ENCODE measurements at places on chromosomes 5 and 9.

DNA sequence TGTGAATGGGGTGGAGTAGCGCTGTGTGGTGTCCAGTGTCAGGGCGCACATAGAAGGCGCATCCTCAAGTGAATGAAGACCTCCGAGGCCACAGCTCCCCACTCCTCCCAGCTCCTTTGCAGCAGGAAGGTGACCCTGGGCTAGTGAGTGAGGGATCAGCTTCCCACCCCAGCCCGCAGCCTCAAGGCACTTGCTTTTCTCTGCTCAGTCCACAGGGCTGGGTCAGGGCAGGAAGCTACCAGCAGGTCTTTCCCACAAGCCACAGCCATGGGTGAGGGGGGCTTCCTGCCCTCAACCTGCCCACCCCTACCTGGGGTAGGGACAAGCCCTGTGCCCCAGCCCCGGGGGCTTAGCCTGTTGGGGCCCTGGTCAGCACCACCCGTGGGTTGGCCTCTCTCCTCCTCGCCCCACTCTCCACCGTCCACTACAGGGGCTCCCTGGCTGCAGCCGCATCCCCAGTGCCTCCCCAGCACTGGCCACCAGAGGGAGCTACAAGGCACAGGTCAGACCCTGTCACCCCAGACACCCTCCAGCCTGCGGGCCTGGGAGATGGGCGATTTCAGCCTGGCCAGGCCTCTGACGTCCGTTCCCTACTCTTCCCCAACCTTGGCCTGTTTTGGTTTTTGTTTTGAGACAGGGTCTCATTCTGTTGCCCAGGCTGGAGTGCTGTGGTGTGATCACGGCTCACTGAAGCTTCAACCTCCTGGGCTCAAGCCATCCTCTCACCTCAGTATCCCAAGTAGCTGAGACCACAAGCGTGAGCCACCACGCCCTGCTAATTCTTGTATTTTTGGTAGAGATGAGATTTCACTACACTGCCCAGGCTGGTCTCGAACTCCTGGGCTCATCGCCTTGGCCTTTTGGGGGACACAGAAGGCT is 1.3 kb upstream of the ABCA2 start:
- DNase-seq: peak; percentile 26

DNA sequence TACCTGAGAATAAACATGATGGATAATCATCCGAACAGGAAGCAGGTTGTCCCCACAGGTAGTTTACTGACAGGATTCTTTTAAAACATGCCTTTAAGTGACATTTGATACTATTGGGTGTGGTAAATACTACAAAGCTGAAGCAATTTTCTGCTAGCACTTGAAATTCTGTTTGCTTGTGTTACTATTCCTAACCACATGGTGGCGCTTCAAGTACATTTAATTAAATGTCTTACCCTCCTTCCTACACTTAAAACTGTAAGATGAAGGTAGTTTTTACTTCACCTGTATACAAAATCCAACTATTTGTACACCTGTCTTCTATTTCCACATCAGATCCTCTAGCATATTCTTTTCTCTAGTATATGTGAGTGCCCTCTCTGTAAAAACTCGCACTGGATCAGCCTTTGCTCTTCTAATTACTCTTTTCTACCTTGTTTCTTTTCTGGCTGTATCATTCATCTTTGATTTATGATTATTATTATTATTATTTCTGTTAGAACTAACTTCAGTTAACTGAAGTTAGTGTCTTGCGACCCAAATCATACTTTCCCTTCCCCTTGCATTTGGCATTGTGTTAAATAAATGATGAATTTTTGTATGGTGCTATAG is 18.4 kb downstream of the SLC25A46 start:
- DNase-seq: peak; percentile 17

GRCh38 chr9:87853302-87853701 is 29.4 kb upstream of the SPATA31E1 start:
- DNase-seq: no peak

DNA sequence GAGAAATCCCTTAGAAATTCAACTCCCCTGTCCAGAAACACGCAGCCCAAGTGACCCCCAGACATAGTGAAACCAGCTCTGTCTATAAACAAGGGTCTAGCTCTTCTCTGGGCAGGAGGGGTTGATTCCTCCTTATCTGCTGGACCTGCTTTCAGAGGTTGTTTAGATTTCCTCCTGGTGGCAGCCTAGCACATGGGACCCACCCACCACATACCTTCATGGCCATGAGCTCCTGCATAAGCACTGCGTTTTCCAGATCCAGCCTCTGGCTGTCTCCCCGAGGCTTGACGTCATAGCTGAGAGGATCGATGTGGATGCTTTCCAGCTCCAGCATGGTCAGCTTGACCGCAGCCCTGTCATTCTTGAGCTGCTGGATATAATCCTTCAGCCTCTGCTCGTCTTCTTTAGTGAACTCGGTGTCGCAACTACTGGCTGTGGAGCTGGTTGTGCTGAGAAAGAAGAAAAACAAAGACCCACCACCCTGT is 77.0 kb downstream of the DCP2 start:
- no peak for DNase-seq

DNA sequence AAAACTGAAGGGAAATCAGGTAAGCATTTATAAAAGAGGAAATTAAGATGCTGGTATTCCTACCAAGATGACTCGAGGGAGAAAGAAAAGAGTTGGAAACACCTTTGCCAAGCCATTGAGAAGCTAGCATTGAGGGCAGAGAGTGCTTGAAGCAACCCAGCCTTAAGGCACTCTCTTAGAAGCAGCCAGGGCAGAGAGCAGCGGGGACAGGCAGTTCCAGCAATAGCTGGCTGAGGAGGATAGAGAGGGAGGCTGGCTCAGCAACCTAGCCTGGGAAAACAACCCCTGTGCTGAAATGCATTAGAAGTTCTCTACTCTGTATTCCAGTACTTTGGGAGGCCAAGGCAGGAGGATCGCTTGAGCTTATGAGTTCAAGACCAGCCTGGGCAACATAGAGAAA is 40.3 kb upstream of the HSPA9 start:
- no peak for DNase-seq

- DNase-seq: no peak
These were observed 237.6 kb downstream of the TENT4A start for GRCh38 chr5:6950860-6951259.

DNA sequence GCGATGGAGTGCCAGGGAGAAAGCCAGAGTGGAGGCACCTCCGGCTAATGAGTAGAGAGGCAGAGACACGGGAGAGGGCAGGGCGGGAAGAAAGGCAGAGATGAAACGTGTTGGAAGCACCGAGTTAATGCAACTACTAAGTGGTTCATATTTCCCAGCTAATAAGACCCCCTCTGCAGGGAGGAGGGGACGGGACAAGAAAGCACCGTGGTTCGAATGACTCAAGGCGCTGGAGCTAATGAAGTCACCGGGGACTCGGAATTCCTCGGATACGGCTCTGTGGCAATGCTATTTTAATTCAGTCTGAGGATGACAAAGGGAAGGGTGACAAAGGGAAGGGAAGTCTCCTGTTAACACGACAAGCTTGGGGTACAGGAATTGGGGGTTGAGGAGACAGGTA is 54.5 kb upstream of the RAPGEF1 start:
- no peak for DNase-seq

GRCh38 chr5:1332461-1333001 is 12.4 kb downstream of the CLPTM1L start:
- DNase-seq: no peak

- DNase-seq: no peak
These were observed 62.7 kb downstream of the MEGF10 start for GRCh38 chr5:127353327-127353726.

DNA sequence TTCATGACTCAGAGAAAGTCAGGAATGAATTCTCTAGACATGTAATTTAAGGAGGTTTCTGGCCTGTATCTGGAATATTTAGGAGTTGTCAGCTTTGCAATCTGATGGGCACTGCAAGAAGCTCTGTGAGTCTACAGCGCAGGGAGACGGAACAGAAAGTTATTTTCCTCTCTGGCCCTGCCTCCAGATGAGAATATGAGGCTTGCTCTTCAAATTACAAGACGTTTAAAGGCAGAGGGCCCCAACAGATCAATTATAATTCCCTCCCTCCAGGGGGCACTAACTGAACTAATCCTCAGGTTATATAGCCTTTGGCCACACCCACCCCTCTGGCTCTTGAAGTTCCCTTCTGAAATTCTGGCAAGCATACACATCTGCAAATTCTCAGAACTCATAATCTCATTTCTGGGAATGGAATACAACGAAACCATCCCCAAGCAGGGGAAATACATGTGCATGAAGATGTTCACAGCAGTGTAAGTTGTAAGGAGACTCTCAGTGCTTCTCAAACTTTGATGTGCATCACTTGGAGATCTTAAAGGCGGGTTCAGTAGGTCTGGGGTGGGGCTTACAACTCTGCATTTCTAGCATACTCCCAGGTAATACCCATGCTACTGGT is 307.6 kb downstream of the CWC27 start:
- DNase-seq: no peak

DNA sequence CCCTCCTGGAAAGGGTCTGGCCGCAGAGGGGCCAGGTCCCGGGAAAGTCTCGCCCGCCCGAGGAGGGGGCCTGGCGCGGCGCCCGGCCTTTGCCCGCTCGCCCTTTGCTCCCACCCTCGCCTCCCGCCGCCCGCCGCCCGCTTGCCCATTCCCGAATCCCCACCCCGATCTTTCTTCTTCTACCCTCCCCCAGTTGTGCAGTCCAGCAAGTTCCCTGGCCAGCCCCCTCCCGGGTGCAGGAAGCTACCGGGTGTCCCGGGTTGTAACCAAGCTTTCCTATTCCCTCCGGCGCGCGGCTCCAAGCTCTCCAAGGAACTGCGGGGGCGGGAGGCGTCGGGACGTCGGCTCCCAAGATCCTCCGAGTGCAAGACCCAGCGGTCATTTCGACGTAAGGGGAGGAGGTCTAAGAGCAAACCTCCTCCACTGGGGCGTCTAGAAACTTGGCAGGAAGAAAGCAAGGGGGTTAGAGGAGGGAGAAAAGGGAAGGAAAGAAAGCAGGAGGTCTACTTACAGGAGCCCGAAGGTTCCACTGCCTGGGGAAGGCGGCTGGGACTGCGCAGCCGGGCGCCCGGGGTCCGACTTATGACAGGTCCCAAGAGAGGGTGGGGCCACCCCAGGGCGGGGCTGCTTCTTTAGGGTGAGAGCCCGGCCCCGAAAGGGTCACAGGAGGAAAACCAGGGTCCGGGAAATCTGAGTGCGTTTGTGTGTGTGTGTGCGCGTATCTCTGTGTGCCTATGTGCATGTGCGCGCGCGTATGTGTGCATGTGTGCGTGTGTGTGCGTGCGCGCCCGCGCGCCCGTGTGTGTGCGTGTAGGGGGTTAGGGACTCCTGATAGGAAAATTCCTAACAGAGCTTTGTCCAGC is at the start of gene PTGR1:
TSS of gene PTGR1 (minus strand) at position 556 of the 863 bp plus-strand sequence. CDS start 2,225 bp downstream, outside the sequence.
- DNase-seq: peak; percentile 69

DNA sequence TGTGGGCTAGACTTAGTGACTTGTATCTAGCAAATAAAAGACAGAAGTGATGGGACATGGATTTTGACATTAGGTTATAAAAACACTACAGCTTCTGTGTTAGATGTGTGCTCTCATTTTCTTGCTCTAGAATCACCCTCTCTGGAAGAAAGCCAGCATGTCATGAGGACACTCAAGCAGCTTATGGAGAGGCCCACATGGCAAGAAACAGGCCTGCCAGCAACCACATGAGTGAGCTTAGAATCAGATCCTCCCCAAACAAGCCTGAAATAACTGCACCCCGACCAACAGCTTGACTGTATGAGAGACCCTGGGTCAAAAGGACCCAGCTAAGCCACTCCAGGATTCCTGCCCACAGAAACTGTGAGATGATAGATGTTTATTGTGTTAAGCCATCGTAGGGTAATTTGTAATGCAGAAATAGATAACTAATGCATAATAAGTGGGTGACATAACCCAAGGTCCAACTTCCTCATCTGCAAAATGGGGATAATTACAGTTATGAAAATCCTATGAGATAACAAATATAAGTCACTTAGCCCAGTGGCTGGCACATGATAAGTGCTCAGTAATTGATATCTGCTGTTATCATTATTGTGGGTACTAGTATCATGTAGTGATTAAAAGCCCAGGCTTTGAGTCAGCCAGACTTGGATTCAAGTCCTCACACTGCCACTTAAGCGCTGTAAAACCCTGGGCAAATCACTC is 86.5 kb downstream of the KLHL3 start:
- peak; percentile 63 for DNase-seq

DNA sequence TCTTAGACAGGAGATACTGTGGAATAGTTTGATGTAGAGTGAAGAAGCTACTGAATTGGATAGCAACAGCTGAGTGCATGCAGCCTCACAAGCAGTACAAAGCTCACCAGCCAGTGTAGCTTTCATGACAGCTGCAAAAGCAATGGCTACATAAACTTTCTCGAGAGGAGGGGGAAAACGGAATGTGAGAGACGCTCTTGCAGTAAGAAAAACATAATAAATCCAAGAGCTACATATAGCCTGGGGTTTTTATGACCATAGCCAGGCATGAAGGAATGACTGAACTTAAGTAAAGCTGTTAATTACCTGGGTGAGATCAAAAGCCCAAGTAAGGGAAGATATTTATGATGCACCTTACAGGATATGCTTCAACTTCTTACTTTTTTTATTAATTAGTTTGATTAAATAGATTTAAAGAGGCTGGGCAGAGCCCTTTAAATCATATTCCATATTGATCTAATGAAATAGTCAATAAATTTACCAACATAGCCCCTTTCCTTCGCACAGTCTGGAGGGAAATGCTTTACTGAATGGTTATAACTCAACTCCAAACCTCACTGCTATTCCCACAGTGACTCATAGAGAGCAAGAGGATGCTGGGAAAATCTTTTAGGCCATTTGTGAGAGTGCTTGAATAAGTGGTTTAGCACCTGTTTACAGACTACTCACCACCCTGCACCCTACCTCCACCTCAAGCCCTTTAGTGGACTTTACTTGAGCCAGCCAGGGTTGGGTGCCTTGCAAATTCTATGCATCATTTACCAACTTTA is 407.2 kb upstream of the CLINT1 start:
- no peak for DNase-seq

GRCh38 chr9:33143241-33143661 is 23.9 kb downstream of the B4GALT1 start:
- peak; percentile 49 for DNase-seq

- no peak for DNase-seq
These were observed 174.5 kb upstream of the ADAMTSL1 start for GRCh38 chr9:18299449-18299848.

- peak; percentile 8 for DNase-seq
These were observed 76.1 kb downstream of the HMHB1 start for GRCh38 chr5:143887903-143888665.

- DNase-seq: no peak
These were observed 46.0 kb downstream of the CDO1 start for GRCh38 chr5:115770466-115770865.

GRCh38 chr5:106314221-106314824 is 1356.4 kb downstream of the EFNA5 start:
- no peak for DNase-seq

GRCh38 chr5:180717989-180718388 is 21.9 kb downstream of the OR2Y1 start:
- DNase-seq: no peak
